ENCODE measurements at places on chromosomes 5 and 9.

- DNase-seq: no peak
These were observed 119.9 kb downstream of the NTRK2 start for GRCh38 chr9:84789463-84789830.

- DNase-seq: no peak
These were observed 1095.1 kb downstream of the DTWD2 start for GRCh38 chr5:117893211-117893610.

DNA sequence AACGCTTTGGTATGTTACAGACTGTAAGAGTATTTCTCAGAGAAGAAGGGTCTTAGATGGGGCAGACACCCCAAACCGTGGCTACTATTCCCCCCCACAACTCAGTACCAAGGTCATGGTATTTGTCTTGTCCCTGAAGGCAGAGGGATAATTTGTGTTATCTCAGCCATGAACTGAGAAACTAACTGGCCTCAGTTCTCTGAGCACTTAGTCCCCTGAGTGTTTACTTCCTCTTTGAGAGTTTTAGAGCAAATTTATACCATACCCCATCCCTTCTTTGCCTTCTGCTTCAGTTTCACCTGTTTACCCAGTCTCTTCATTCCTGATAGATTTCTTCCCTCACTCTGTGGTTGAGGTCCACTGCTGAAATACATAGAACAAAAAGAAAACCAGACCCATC is 183.9 kb downstream of the LRRC70 start:
- no peak for DNase-seq

DNA sequence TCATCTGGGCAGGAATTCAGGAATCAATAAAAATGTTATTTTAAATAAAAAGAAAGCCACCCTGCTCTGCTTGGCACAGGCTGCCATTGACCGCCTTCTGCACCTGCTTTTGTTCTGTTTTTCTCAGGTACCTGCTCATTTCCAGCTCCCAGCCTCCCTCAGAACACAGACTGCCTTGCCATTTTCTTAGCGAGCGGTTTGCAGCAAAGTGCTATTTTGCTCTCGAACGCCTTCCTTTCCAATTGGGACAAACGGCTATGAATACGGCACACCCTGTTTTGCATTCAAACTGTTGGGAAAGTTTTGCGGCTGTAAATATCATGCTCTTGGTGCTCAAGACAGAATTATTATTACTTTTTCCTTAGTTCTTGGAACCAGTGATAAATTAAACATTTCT is 25.1 kb upstream of the FCN1 start:
- no peak for DNase-seq

DNA sequence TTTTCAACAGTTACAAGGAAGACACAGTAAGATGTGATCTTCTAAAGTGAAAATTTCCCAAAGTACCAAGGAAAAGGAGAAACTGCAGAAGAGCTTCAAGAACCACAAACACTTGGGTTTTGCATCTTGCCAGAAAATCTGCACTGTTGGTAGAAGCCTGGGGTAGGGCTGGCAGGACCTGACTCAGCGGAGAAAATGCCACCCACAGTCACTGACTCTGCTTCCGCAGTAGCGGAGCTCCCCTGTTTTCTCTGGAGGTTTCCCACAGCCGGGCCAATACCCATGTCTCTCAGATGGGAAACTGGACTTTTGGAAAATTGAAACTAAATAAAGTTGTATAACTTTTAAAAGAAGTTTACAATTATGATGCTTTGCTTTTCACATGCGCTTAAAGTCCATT is 104.2 kb downstream of the MEF2C start:
- DNase-seq: no peak

DNA sequence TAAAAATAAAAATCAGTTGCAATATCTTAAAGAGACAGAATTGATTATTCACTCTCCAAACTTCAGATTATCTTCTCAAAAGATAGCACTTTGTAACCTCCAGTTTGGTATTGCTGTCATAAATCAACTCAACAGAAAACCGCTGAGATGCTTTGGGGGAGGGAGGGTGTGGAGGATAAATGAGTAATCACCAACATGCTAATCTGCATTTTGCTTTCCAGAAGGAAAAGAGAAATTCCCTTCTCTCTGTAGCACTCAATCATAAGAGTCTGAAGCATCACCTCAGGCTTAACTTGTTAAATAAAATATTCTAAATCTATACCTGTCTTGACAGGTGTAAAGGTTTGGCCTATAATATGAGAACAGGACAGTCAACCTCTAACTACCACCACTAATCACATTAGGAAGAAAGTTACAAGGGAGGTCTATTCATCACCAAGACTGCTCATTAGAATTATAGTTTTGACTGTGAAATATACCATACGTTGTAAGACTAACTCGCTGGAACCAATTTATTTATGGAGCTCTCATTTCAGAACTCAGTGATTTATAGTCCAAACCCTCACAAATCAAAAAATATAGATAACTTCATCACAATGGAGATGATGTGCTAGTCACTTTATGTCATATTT is 89.0 kb downstream of the PIK3R1 start:
- DNase-seq: no peak

GRCh38 chr5:31935496-31936369 is 238.4 kb downstream of the GOLPH3 start:
- DNase-seq: peak; percentile 52

DNA sequence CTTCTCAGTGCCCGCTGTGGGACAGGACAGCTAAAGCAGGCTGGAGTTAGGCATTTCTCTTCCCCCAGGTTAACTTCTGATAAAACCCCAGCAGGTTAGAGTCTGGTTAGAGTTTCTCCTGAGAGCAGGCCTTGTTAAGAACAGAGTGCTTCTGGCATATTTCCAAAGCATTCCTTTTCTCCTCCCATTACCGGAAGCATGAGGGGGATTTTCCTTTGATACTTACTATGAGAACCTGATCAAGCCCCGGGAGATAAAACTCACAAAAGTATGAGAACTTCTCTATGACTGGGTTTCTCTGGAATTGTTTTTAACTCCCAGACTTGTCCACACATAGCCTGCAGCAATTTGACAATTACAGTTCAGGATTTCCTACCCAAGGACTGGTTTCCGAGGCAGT is 77.4 kb upstream of the MAST4 start:
- no peak for DNase-seq

- DNase-seq: no peak
These were observed 365.7 kb upstream of the PRR16 start for GRCh38 chr5:120098426-120098825.
